Thyroid gland (tissue), 4 donors: ENCODE measurements at places on chromosomes 16 and 17. TPM values are rescaled to one million over a fixed set of nuclear protein-coding genes. Genes with fewer than 3 reads are reported as not detected.

- H3K36me3 ChIP-seq = peaks cover 4% of the 10 kb centered on the region
- H3K27me3 ChIP-seq = no peaks in the 10 kb centered on the region
- DNase-seq = no peak
- H3K27ac ChIP-seq = peak overlapping the region; percentile 6
- no peak overlapping the region for H3K4me3 ChIP-seq
- peaks cover 27% of the 10 kb centered on the region for H3K4me1 ChIP-seq
Observed at GRCh38 chr17:2192367-2193057, 111.1 kb downstream of the SMG6 start.

- H3K27me3 ChIP-seq = no peaks in the 10 kb centered on the region
- DNase-seq = no peak
- no peak overlapping the region for H3K4me3 ChIP-seq
- H3K36me3 ChIP-seq = no peaks in the 10 kb centered on the region
Observed at GRCh38 chr16:68764862-68765261, 27.8 kb downstream of the CDH1 start.

DNA sequence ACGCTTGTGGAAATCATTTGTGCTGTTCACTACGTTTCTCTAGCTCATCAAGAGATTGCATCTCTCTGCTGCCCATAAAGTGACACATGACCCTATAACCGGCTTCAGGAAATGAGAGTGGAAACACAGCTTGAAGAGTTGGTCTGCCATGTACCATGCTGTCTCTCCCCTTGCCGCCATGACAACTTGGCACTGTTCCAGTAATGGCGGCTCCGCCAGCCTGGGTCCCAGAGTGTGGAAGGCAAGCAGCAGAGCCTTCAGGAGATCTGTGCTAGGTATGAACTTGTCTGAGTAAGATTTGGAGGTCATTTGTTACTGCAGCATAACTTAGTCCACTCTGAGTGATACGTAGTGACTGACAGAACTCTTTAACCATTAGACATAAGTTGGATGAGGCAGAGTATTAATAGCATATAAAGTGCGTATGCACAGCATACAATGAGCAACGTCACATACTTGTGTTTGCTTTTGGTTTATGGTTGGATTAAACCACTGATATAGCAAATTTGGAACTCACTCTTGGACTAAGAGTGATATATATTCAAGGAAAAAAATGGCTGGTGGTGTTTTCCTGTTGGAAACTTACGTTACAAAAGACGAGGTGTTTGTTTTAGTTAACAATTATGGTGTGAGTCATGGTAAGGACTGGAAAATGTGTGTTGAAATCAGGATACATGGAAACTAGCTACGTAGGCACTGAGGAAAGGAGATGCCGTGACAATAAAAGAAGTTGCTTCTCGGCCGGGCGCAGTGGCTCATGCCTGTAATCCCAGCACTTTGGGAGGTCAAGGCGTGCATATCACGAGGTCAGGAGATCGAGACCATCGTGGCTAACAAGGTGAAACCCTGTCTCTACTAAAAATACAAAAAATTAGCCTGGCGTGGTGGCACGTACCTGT, 24.4 kb upstream of the PMP22 start:
- H3K4me3 ChIP-seq = no peak overlapping the region
- H3K4me1 ChIP-seq = peaks cover 10% of the 10 kb centered on the region
- no peaks in the 10 kb centered on the region for H3K36me3 ChIP-seq
- H3K27ac ChIP-seq = no peak overlapping the region

Gene CCDC144A
- total RNA-seq = 1.9 TPM
